A549 treated with AZD2906 at 1 μM for 4 hours (cell line): ENCODE measurements at places on chromosomes 2 and 18. TPM values are rescaled to one million over a fixed set of nuclear protein-coding genes. Genes with fewer than 3 reads are reported as not detected.

SPP2 gene
- total RNA-seq, result not detected in 5 replicates

CYP27A1 gene
- total RNA-seq, result 0.09 to 0.18 TPM (median 0.11 TPM) in 5 replicates

ACTG2 gene
- total RNA-seq, result 0.26 to 0.40 TPM (median 0.31 TPM) in 5 replicates

SMYD1 gene
- total RNA-seq, result 0.01 TPM in 1 of 5 replicates, not detected in the others

SPC25 gene
- total RNA-seq, result 15.2 to 19.4 TPM (median 18.3 TPM) in 5 replicates

WIPF1 gene
- total RNA-seq, result 17.0 to 25.7 TPM (median 24.6 TPM) in 5 replicates

RAMP1 gene
- 0.07 to 0.10 TPM in 2 of 5 replicates, not detected in the others for total RNA-seq

GDF7 gene
- total RNA-seq, result 0.09 to 0.14 TPM (median 0.13 TPM) in 5 replicates

DAW1 gene
- total RNA-seq, result 2.1 to 3.4 TPM (median 2.2 TPM) in 5 replicates

ALK gene
- not detected in 5 replicates for total RNA-seq

TMEM198 gene
- 0.62 to 1.2 TPM (median 0.96 TPM) in 5 replicates for total RNA-seq

CFAP221 gene
- total RNA-seq, result 0.14 to 0.40 TPM (median 0.26 TPM) in 5 replicates

NAT8 gene
- total RNA-seq, result not detected in 5 replicates

KCNG2 gene
- total RNA-seq, result 0.06 TPM in 2 of 5 replicates, not detected in the others

CDH20 gene
- total RNA-seq, result 0.05 TPM in 1 of 5 replicates, not detected in the others
